Fibroblast of skin of scalp (primary cell): ENCODE measurements at places on chromosomes 12 and 14.

GRCh38 chr12:130489293-130489692 is 151.6 kb downstream of the PIWIL1 start:
- no peak for DNase-seq

- DNase-seq = no peak
These were observed 84.2 kb upstream of the LRIG3 start for GRCh38 chr12:59004456-59004855.

DNA sequence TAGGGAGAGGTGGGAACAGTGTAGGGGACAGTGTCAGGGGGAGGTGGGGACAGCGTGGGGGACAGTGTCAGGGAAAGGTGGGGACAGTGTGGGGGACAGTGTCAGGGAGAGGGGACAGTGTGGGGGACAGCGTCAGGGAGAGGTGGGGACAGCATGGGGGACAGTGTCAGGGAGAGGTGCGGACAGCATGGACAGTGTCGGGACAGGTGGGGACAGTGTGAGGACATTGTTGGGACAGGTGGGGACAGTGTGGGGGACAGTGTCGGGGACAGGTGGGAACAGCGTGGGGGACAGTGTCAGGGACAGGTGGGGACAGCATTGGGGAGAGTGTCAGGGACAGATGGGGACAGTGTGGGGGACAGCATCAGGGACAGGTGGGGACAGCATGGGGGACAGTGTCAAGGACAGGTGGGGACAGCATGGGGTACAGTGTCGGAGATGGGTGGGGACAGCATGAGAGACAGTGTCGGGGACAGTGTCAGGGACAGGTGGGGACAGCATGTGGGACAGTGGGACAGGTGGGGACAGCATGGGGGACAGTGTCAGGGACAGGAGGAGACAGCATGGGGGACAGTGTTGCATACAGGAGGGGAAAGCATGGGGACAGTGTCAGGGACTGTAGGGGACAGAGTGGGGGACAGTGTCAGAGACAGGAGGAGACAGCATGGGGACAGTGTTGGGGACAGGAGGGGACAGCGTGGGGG is 139.0 kb downstream of the TMEM121 start:
- DNase-seq = no peak

DNA sequence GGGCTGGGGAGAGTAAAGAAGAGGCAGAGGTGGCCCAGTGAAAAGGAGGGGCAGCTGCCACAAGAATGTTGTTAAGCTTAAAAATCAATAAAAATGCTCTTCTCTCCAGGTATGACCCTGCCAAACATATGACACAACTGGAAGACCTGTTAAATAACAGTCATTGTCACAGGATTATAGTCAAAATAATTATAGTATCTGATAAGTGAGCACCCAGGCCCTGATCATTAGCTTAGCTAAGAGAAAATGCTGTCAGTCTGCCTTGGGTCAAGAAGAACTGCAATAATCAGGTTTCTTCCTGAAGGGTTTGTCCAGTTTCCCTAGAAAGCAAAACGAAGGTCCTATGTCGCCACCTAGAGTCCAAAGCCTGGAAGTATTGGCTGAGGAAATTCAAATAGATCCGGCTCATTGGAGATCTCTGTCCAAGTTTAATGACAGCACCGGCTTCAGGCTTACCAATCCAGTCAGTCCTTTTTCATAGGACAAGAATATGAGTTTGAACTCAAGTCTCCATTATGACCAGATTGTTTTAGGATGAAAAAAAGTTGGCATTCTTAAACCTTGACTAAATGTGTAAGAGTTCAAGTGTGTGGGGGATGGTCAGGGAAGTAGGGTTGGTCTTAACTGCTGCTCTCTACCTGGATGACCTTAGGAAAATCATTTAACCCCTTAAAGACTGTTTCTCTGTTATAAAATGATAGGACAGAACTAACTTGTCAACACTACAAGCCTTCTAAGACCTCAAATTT is 22.5 kb upstream of the NKX2-8 start:
- DNase-seq = peak; percentile 71

DNA sequence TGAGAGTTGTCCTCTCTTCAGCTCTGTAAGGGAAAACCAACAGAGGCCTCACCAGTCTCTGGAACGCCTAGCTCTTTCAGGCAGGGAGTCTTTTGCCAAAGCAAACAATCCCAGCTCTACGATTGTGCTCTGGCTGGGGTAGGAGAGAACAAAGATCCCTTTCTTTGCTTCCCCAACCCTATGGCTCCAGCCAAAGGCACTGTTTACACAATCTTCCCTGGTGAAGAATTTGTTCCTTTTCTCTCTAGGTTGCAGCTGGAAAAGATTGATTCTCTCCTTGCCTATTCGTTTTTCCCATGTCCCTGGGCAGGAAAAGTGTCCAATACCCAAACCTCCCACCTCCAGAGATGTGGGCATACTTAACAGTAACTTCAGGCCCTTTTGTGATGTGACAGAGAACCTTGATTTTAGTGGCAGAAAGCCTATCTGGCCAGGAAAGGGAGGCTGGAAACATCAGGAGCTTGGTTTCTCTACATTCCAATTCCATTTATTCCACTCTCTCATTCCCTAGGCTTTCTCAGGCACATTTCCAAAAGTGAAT is 16.8 kb downstream of the ATP5MC2 start:
- peak; percentile 75 for DNase-seq

GRCh38 chr12:54932691-54933090 is 51.9 kb downstream of the TESPA1 start:
- DNase-seq = no peak

DNA sequence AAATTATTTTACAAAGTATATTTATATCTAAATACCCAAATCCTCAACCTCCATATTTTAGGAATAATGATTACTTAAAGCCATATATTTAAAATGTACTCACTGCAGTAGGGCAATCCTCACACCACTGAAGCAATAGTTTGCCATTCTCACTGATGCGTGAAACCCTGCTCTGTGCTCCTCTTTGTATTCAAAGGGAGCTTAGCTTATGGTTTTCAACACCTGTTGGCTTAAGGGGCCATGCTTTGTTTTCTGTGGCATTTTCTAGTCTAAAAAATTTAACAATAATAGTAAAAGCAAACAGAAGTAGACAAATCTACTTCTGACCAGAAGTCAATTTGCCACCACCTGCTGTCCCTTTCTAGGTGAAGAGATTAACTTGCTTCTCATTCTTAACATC is 294.6 kb downstream of the FLRT2 start:
- no peak for DNase-seq

DNA sequence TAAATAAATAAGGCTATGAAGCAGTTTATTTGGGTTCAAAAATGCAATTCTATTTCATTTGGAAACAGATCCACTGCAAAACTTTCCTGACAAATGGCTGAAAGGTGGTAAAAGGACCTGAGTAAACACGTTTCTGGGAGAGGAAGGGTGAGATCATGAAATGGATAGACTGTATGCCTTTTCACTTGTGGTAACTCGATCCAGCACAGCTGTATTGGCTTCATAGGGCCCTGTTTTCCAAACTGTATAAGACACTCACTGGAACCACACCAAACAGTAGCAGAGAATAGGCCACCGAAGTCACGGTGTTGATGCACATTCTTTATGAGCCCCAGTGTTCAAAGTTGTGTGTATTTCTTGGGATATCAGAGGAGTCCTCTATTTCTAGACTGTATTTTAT is 325.2 kb upstream of the DIO2 start:
- DNase-seq = no peak

GRCh38 chr12:70759161-70759918 is 122.1 kb upstream of the PTPRB start:
- no peak for DNase-seq

- peak; percentile 75 for DNase-seq
These were observed 154.3 kb downstream of the NTF3 start for GRCh38 chr12:5586201-5586600.

- no peak for DNase-seq
These were observed 65.3 kb downstream of the CACNA1C start for GRCh38 chr12:2118061-2118460.

DNA sequence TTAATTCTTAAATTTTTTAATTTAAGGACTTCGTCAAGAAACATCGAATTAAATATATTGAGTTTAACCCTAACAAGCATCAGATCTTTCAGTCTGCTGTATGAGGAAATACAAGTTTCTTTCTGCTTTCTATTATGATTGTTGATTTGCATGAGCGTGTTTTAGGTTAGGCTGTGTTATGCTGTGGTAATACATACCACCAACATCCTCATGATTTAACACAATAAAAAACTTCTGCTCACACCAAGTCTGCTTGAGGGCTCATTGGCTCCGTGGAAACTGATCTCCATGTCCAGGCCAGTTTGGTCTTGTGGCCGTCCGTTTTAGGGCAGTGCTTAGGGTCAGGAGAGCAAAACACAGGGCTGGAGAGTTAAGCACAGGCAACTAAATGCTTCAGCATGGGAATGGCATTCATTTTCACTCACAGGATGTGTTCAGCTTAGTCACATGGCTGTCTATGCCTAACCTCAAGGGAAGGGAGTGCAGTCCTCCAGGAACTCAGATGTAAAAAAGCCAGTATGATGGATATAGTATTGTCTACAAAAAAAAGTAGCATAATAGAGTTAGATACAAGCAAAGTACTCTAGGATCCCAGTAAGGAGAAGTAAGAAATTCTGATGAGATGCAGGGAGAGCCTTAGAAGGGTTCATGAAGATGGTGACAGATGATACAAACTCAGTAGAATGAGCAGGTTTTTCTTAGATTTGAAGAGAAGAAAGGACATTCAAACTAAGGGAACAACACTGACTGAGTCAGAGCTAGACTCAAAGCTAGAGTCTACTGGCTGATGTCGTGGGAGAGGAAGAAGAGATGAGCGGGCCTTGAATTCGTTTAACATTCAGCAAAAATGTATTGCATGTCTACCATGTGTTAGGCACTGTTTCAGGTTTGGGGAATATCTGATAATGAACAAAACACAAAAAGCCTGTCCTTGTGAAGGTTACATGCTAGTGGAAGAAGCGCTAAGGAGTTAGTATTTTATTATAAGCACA is 16.3 kb downstream of the MARK3 start:
- peak; percentile 78 for DNase-seq

DNA sequence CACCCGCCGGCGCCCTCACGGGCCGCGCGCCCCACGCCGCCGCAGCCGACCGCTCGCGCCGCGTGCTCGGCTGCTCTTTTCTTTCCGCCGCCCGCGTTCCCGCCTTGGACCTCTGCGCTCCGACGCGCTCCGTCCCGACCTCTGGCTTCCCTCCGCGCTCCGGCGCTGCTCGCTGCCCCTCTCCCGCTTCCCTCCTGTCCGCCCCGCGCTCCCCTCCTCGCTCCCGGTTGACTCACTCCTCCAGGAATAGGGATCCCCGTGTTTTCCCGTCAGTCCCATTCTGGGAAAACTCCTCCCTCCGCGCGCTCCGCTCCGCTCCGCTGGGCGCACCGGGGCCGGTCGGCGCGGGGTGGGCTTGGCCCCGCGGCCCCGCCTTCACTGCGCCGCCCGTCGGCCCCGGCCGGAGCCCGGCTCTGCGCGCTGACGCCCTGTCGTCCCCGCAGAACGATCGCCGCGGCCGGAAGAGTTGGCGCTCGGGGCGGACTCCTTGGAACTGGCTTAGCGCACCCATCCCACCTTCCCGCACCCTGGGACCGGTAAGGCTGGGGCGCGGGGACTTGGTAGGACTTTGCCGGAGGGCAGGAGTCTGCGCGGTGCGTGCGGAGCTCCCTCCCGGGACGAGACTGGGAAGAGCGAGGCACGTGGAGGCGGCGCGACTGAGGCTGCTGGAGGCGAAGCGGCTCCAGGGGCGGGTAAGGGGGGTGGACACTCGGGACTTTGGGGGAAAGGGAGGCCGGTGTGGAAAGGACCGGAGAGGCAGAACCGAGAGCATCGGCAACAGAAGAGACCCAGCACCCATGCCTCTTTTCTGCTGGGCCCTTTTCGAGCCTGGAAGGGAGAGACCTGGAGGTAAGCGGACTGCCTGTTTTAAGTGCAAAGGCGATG is 550 bp downstream of the TEAD4 start:
- DNase-seq = peak; percentile 77

DNA sequence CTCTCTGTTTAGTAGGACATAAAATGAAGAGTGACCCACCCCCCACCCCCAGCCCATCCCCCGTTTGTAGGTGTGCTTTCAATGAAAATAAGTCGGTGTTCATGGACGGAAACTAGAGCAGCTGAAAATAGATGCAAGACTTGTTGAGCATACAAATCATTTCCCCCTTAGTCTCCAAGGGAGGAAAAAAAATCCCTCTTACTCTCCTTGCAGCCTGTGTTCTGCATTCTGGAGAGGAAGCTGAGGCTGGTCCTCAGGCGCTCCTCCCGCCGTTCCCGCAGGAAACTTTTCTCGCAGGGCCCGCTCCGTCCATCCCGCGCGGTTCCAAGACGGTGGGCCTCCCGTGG is 259.0 kb upstream of the E2F7 start:
- DNase-seq = no peak

GRCh38 chr12:70581208-70581607 is 56.0 kb downstream of the PTPRB start:
- DNase-seq = no peak

- peak; percentile 78 for DNase-seq
These were observed 203.7 kb upstream of the NUDT4 start for GRCh38 chr12:93174048-93174447.

DNA sequence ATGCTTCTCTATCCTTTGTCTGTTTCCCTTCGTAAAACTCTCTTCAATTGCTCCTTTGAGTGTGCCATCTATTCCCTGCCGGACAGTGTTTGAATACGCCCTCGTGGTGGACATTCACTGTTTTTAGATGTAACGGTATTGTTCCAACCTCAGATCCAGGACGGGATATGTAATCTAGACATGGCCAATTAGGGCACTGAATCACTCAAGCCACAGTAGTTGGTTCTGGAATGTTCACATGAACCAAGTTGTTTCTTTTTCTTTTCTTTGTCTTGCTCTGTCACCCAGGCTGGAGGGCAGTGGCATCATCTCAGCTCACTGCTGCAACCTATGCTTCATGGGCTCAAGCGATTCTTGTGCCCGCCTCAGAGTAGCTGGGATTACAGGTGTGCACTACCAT is 204.2 kb upstream of the PLXNC1 start:
- peak; percentile 28 for DNase-seq

DNA sequence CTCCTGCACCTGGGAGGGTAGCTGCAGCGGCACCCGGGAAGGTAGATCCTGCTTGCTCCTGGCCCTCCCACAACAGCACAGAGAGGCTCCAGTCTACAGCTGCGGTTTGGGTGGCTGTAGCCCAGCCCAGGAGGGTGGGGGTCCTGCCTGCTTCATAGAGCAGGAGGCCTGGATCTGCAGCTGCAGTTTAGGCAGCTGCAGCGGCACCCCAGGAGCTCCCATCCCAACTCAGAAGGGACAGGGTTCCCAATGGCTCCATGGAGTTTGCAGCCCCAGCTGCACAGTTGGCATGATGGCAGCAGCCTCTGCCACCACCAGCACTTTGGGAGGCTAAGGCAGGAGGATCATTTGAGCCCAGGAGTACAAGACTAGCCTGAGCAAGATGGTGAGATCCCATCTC is 38.5 kb downstream of the TIMELESS start:
- no peak for DNase-seq
